ENCODE measurements at places on chromosomes 3 and 15. TPM values are rescaled to one million over a fixed set of nuclear protein-coding genes. Genes with fewer than 3 reads are reported as not detected.
A peak's percentile ranks its signal among the peaks of the same experiment; 100 is the strongest.

EOMES gene
- total RNA-seq = not detected

GRCh38 chr3:72722930-72723726 lies 125.1 kb downstream of the SHQ1 start:
- H3K27me3 ChIP-seq = peaks cover 10% of the 10 kb centered on the region
- H3K27ac ChIP-seq = no peak overlapping the region
- peaks cover 3% of the 10 kb centered on the region for H3K4me1 ChIP-seq
- DNase-seq = peak; percentile 73
- no peaks in the 10 kb centered on the region for H3K36me3 ChIP-seq

GRCh38 chr3:68972358-68972979 lies 40.1 kb upstream of the TAFA4 start:
- H3K4me3 ChIP-seq = no peak overlapping the region
- peak; percentile 51 for DNase-seq
- peaks cover 4% of the 10 kb centered on the region for H3K36me3 ChIP-seq
- peaks cover 16% of the 10 kb centered on the region for H3K27me3 ChIP-seq
- H3K27ac ChIP-seq = no peak overlapping the region

P3H2 gene
- 74.4 TPM for total RNA-seq

DNA sequence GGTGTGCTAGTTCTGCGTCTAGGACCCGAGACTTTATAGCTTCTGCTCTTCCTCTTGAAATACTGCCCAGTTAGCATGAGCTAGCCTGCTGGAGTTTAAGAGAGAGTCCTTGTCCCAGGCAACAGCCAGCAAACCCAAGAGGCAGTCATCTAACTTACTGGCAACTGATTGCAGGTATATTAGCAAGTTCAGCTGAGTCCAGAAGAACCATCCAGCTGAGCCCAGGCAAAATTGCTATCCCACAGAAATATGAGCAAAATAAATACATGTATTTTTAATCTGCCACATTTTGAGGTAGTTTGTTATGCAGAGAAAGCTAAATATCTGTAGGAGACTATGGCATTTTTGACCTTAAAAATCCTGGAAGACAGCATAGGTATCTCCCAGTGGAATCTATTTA lies 174.4 kb upstream of the CMC1 start:
- H3K27ac ChIP-seq = no peak overlapping the region
- H3K36me3 ChIP-seq = no peaks in the 10 kb centered on the region
- H3K4me3 ChIP-seq = no peak overlapping the region
- H3K4me1 ChIP-seq = no peaks in the 10 kb centered on the region

DNA sequence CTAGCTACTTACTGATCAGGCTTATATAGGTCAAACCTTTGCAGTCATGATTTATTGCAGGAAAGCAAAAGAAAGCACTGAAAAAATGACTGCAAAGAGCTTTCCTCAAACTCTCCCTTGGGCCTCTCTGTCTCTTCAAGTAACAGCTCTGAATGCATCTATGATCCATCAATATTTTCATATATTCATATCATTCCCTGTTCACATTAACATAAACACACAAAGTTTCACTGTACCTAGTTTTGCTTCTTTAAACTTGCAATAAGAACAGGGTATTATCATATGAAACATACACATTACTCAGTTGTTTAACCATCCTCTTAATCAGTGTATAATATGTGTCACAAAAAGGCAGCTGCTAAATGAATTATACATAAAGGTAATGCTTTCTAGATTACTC lies 107.9 kb upstream of the ARL6 start:
- DNase-seq = no peak
- H3K27ac ChIP-seq = no peak overlapping the region
- H3K4me1 ChIP-seq = no peaks in the 10 kb centered on the region
- no peaks in the 10 kb centered on the region for H3K27me3 ChIP-seq

OGG1 gene
- 15.8 TPM for total RNA-seq

SPTSSB gene
- total RNA-seq = not detected

ARGFX gene
- total RNA-seq = not detected

PTH1R gene
- 0.18 TPM for total RNA-seq

DNA sequence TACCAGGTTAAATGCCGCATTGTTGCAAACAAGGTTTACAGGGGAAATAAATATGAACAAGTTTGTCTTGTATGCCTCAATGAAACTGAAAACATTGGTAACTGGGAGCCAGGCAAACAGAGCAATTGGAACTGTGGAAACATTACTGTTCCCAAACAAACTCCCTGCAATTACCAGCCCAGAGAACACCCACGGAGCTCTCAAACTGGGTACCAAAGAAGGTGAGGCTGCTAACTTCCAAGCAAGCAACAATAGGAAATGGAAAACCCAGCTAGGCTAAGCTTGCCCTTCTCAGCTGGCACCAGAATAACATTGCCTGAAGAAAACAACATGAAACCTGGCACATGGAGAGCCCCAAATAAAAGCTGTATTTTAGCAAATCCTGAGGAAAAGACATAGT lies 218.9 kb upstream of the THRB start:
- H3K36me3 ChIP-seq = no peaks in the 10 kb centered on the region
- DNase-seq = no peak
- H3K27me3 ChIP-seq = no peaks in the 10 kb centered on the region

- H3K27me3 ChIP-seq = no peaks in the 10 kb centered on the region
- DNase-seq = no peak
- H3K27ac ChIP-seq = no peak overlapping the region
- no peaks in the 10 kb centered on the region for H3K4me1 ChIP-seq
- no peak overlapping the region for H3K4me3 ChIP-seq
Measured at GRCh38 chr3:135691240-135691639, 274.3 kb upstream of the PPP2R3A start.

DNA sequence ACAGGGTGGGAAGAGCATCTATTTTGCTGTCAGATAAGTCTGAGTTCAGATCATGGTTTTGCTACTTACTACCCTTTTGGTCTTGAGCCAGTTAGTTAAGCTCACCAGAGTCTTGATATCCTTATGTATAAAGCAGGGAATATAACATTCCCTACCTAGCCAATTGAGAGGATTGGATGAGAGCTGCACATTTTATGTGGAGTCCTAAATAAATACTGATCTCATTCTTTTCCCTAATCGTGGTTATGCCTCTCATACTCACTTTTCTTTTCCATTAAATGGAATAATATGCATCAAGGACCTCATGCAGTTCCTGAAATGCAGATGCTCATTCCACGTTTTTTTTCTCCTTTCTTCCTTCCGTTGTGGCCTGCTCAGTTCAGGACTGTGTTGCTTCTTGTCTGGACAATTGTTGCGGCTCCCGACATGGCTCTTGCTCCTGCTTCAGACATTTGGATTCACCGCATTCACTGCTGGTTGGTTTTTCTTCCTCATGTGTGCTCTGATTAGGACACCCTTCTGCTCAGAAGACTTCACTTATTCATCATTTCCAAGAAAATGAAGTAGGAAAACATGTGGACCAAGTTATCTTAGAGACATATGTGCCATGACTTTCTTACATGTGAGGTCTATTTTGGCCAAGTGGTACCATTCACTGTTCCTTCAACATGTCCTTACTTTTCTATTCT lies 90.2 kb downstream of the NFKBIZ start:
- no peaks in the 10 kb centered on the region for H3K27me3 ChIP-seq
- no peak for DNase-seq
- H3K27ac ChIP-seq = peak overlapping the region; percentile 87
- peaks cover 29% of the 10 kb centered on the region for H3K4me1 ChIP-seq
- H3K4me3 ChIP-seq = no peak overlapping the region

DNA sequence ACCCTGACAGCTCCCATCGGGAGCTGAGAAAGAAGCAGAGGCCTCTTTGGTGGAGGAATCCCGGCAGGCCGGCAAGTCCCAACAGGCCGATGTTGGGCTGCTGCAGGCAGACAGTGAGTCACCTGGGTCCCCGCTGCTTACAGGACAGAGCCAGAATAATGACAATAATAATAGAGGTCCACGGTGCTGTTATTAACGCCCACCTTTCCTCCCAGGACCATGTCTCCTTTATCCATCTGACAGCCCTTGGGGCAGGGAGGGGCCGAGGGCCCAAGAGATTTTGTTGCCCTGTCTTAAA lies 29.3 kb upstream of the MAGEF1 start:
- H3K27me3 ChIP-seq = no peaks in the 10 kb centered on the region
- peaks cover 8% of the 10 kb centered on the region for H3K4me1 ChIP-seq
- no peak overlapping the region for H3K4me3 ChIP-seq
- H3K36me3 ChIP-seq = no peaks in the 10 kb centered on the region
- H3K27ac ChIP-seq = no peak overlapping the region

DCP1A gene
- 30.1 TPM for total RNA-seq

DNA sequence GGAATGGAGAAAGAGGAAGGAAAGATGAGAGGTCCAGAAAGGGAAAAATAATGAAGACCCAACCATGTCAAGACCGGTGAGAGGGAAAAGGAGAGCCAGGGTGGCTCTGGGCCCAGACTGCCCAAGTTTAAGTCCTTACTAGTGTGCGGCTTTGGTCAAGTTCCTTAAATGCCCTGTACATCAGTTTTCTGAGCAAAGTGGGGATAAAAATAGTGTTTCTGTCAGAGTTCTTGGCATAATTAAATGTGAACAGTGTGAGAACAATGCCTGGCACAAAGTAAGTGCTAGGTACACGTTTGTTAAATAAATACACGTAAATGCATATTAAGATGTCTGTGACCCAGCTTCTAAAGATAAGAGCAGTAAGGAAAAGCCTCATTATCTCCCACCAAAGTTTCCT lies 23.8 kb downstream of the WWTR1 start:
- H3K4me1 ChIP-seq = peaks cover 12% of the 10 kb centered on the region
- H3K36me3 ChIP-seq = peaks cover 9% of the 10 kb centered on the region

DNA sequence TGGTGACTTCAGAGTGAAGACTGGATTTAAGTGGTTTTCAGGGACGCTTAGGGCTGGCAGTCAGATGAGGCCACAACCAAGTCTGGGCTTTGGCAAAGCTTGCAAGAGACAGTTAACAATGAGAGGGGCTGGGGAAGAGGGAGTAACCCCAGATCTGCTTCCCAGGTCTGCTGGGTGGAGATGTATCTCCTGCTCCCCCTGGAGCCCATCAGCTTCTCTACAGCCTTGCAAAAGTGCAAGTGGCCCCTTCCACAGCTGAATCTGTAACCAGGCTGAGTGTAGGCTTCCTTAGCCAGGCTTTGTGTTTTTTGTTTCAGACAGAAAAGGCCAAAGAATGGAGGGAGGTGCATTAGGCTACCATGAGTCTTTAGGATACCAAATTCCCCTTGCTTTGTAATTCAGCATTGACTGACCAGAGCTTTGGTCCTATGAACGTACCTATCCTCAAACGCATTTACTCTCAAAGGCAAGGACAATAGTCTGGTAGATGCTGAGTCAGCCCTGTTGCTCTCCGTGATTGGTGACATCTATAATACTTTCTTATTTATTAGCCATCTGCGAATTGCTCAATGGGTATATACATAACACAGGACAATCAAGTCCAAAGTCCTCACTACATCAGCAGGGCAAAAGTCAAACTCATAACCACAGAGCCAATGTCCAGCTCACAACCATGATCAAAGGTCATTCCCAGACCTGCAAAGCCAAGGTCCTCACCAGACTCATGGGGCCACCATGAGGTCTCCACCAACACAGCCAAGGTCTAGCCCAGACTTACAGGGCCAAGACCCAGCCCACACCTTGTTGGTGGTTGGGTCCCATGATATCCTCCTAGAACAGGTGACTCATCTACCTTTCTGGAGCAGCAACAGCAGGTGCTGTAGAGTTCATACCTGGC lies 17.1 kb downstream of the CCDC13 start:
- H3K36me3 ChIP-seq = no peaks in the 10 kb centered on the region
- DNase-seq = peak; percentile 35
- peaks cover 9% of the 10 kb centered on the region for H3K27me3 ChIP-seq
- H3K4me3 ChIP-seq = no peak overlapping the region

DNA sequence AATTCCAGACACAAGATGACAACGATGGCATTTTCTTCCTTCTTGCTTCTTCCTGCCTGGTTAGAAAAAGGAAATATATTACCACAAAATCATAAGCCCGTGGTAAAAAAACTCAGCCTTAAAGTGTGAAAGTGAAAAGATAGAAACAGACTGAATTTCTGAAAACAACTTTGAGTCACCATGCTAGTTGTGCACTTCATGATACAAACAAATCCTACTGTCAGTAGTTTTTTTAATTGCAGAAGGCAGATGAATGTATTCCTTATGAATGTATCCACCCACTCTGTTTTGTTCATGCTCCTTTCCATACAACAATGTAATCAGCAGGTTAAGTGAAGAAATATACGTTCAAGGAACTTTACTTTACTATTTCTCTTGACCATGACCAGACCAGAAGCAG lies 1144.7 kb downstream of the OTOL1 start:
- no peak for DNase-seq
- H3K36me3 ChIP-seq = no peaks in the 10 kb centered on the region
- H3K4me3 ChIP-seq = no peak overlapping the region
- H3K4me1 ChIP-seq = no peaks in the 10 kb centered on the region

CHRNA3 gene
- total RNA-seq = not detected

UBE2E1 gene
- total RNA-seq = 87.8 TPM

SLC12A8 gene
- 2.2 TPM for total RNA-seq

DNA sequence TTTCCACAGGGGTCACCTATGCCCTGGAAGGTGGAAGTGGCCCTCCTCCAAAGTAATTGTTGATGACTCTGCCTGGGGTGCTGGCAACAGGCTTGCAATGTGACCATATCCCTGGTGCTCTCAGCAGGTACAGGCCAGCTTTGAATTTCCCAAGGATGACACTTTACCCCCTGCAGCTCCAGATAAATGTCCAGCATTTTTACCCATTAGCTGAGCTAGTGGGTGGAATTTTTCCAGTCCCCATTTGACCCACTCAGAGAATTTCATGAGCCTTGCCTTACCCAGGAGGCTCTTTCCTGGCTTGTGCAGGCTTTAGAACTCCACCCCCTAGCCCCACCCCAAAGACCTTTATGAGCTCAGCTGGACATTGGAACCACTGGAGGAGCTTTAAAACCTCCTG lies 77.6 kb downstream of the ST8SIA2 start:
- no peaks in the 10 kb centered on the region for H3K4me1 ChIP-seq
- DNase-seq = no peak
- H3K4me3 ChIP-seq = no peak overlapping the region
- H3K27me3 ChIP-seq = no peaks in the 10 kb centered on the region
- H3K27ac ChIP-seq = no peak overlapping the region

LDHAL6B gene
- not detected for total RNA-seq

GRCh38 chr15:98611808-98612207 lies 36.5 kb upstream of the IGF1R start:
- peaks cover 17% of the 10 kb centered on the region for H3K27me3 ChIP-seq
- no peak for DNase-seq
- H3K4me3 ChIP-seq = no peak overlapping the region
- no peaks in the 10 kb centered on the region for H3K36me3 ChIP-seq

ZIC4 gene
- not detected for total RNA-seq

SV2B gene
- total RNA-seq = not detected

DNA sequence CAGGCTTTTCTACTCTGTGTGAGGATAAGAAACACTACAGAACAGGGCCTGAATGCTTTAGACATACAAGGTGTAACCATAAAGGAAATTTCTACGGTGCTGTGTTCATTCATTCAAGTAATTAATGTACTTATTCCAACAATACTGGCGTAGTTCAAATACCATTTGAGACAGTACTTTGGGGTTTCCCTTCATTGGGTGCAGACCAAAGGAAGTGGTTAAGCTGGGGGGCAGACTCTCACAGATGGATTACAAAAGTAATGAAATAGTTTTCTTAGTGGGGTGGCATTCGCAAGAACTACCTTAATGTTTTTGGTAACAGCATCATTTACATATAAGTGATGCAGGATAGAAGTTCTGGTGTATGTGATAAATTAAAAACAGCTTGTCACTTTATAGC lies 65.9 kb downstream of the BTD start:
- H3K27ac ChIP-seq = no peak overlapping the region
- DNase-seq = no peak
- H3K27me3 ChIP-seq = no peaks in the 10 kb centered on the region
- H3K4me3 ChIP-seq = no peak overlapping the region
- no peaks in the 10 kb centered on the region for H3K4me1 ChIP-seq
- peaks cover 35% of the 10 kb centered on the region for H3K36me3 ChIP-seq

- no peak overlapping the region for H3K27ac ChIP-seq
- no peak for DNase-seq
- H3K36me3 ChIP-seq = no peaks in the 10 kb centered on the region
- H3K4me3 ChIP-seq = no peak overlapping the region
- H3K4me1 ChIP-seq = no peaks in the 10 kb centered on the region
Measured at GRCh38 chr3:64943866-64944265, 256.1 kb upstream of the ADAMTS9 start.

Data from IMR-90 (cell line).